Fibroblast of skin of right biceps (primary cell): ENCODE measurements at places on chromosomes 1 and 21.
A peak's percentile ranks its signal among the peaks of the same experiment; 100 is the strongest.

DNA sequence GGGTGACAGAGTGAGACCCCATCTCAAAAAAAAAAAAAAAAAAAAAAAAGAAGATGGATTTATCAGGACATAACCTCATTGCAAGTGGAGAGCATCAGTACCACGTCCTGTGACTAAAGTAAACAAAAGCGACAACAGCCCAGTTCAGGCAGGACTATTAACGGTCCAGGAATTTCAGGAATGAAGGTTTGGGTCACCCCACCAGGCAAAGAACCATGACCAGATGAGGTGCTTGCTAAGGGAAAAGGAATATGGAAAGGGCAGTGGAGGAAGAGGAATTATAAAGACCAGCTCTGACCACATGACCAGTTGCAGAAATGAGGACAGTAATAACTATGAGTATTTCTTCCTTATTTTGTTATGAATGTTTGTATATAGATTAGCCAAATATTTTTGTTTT is 35.4 kb upstream of the EIF4G3 start:
- DNase-seq = peak; percentile 33

- no peak for DNase-seq
Observed at GRCh38 chr1:41523071-41523470, 38.6 kb upstream of the EDN2 start.

GRCh38 chr1:158003406-158003800 is 10.0 kb downstream of the KIRREL1 start:
- DNase-seq = peak; percentile 34

DNA sequence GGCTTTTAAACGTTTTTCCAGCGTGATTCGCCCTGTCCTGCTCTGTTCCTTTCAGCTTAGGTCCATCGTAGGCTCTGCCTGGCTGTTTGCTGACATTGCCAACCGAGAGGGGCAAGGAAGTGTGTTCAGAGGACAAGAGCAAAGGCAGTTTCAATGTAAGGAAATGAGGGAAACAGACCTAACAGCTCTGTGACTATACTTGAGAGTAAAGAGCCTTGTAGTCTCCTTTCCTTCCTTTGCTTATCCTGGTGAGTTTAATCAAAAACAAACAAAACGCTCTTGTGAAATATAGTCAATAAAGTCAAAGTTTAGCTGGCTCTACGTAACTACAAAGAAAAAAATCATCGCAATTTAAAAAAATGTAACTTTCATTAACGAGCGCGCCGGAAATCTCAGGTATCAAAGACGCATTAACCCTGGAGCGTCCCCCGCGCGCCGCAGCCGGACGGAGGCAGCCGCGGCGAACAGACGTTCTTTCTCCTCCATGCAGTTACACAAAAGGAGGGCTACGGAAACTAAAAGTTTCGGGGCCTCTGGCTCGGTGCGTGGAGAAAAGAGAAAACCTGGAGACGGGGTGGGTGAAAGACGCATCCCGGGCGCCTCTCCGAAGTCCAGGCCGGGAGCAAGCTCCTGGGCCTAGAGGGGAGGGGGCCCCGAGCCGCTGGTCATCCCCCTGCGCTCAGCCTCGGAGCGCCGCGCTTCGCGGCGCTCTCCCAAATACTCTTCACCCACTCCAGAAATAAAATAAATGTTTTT is 617 bp upstream of the ADGRL2 start:
- peak; percentile 85 for DNase-seq

DNA sequence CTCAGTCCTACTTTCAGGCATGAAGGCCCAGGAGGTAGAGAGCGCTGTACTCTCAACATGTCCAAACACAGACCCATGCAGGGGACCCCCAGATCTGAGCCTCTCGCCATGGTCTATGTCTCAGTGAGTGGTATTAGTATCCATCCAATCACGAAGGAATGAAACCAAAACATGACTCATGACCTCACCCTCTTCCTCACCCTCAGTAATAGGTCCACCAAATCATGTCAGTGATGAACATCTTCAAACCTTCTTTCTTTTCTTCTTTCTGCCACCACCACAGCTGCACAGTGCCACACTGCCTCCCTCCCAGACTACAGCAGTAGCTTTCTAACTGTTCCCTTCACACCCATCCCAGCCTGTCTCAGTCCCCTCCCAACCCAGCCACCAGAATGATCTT is 16.8 kb downstream of the C1orf116 start:
- no peak for DNase-seq

DNA sequence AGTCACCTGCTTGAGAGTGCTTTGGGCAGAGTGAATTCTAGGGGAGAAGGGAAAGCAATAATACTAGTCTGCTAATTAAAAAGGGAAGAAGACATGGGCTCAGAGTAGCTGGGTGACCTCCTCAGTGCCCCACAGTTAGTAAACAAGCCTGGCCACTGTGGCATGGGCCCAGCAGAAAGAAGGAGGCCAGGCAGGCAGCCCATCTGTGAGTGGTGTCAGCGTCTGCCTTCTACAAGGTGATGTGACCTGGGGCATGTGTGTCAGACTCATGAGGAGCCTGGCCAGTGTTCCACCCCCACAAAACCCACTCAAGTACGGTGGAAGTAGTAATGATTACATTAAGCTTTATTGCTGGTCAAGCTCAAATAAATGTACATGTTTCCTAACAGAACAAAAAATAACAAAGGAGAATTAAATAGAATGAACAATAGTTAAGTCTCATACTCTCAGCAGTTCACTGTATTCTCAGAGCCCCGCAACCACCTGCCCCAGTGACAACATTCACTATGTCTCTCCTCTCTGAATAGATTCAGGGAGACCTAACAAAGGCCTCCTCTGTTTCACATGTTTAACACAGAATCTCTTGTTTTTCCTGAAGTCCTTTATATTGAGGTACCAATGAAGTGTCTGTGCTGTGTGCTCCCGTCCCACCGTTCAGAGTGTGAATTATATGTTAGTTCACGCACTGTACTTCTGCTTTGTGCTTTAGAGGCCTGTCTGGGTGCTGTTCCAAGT is 32.5 kb downstream of the SLC22A15 start:
- DNase-seq = no peak

- peak; percentile 43 for DNase-seq
Observed at GRCh38 chr1:208030288-208031091, 119.6 kb upstream of the CD34 start.

DNA sequence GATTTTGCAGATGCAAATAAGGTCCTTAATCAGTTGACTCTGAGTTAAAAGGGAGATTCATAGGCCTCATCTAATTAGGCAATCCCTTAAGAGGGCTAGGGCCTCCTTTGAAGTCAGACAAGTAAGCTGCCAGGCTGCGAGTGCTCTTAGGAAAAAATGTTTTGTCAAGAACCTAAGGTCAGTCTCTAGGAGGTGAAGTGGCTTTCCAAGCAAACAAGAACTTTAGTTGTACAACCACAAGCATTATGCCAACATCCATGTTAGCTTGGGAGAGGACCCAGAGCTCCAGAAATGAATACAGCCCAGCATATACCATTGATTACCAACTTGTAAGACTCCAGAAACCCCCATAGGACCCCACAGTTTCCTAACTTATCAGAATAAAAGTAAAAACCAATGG is 1366.2 kb downstream of the PLA2G4A start:
- DNase-seq = no peak

GRCh38 chr1:40363721-40364120 is 9.8 kb upstream of the SMAP2 start:
- DNase-seq = no peak

DNA sequence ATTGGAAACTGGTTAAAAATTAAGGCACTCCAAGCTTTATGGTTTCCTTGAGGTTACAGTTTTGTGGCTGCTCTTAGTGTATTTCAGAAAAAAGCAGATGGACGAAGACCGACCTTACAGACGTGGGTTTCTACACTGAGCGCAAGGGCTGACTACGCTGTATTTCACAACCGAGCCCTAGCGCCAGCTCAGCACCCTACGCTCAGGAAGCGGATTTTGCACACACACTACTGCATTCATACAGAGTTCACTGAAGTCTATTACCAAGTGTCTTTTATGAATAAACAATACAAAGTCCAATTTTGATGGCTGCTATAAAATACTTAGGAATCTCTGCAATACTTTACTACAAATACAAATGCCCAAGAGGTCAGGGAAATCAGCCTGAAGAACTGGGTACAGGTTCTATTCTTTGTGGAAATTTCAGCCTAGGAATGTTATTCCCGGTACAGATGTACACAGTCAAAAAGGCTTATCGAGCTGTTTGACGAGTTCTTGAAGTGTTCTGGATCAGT is 23.8 kb downstream of the PTTG1IP start:
- DNase-seq = no peak

DNA sequence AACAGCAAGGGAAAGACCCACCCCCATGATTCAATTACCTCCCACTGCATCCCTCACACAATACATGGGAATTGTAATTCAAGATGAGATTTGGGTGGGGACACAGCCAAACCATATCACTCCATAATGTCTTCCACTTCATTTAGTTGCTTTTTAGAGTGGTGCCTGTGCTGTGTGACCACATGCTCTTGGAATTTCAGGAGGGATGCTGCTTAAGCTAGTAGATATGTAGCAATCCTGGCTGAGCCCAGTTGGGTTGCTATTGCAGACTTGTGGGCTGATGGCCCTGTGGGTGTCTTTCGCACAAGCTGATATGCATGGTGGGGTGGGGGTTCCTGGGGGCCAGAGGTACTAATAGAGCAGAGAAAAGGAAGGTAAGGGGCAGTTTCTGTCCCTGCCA is 160.4 kb upstream of the SYT6 start:
- DNase-seq = peak; percentile 66

DNA sequence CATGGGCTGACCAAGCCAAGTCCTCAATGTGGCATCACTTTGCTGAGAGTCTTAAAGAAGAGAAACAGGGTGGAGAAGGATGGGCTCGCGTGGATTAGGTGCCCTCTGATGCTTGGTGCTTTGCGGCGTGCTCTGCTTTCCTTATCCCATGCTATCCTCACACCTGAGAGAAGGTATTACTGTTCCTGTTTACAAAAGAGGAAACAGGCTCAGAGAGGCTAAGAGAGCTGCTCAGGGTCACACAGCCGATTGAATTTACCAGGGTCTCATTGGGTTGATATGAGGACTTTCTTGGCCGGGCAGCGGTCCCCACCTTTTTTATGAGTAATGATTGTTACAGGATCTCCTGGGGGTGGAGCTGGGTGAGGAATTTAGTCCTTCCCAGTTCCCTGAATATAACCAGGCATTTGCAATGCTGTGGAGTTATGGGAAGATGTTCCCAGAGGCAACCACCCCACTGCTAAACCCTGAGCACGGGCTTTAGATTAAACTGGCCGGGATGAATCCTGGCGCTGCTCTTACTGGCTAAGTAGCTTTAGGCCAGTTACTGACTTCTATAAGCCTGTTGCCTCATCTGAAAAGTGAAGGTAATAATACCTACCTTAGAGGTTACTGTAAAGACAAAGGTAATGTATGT is 4.5 kb downstream of the ASCL5 start:
- DNase-seq = no peak

DNA sequence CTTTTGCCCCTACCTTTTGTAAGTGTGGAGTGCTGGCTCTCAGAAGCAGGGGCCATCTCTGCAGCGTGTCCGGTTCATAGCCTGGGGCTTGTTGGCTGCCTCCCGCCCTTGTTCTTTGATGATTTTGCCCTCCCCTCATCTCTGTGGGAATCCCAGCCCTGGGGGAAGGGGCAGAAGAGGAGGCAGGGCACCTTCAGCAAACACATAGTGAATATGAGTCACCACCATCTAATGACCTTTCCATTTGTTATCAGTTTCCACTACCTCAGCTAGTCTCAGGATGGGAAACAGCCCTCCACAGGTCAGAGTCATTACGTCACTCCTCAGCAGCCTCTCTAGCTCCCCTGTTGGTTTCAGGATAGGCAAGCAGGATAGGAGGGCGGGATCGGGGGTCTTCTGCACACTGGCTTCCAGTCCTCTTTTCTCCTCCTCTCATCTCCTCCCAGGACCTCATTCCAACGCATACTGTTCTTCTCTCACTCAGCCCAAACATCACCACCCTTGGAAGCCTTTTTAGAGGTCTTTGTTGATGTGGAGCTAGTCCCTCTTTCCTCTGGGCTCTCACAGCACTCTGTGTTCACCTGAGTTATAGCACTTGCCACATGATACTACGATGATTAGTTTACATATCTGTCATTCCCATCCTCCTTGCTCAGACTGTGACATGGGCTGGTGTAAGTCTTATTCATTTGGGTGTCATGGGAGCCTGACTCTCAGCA is 15.8 kb downstream of the GADD45A start:
- DNase-seq = peak; percentile 49

DNA sequence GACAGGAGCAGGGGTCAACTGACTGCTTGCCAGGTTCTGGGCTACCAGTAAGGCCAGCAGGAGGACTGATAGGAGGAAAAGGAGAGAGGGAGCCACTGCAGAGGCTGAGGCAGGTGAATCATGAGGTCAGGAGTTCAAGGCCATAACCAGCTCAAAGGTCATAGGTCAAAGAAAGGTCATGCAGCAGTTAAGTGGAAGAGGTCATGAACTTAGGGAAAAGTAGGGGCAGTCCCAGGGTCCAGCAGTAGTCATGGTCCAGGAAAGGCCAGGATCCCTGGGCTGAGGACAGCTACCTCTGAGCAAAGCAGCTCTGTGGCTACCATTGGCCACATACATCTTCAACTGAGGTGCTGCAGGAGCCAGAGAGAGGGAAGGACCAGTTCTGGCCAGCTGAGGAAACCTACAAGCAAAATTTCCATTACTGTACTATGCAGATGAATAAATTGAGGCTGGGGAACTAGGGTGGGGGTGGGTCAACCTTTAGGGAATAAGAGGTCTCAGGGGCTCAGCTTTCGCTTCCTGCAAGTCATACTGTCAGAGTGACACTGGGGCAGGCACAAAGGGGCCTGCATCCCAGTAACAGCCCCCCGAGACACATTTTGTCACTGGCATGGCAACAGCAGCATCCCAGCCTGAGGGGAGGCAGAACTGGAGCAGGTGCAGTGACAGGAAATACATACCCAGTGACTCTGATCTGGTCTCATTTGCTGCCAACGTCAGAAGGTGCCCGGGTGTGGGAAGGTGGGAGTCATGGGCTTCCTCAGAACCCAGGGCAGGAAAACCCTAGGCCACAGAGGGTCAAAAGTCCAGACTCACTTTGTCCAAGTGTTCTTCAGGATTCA is 5.2 kb upstream of the INPP5B start:
- no peak for DNase-seq

DNA sequence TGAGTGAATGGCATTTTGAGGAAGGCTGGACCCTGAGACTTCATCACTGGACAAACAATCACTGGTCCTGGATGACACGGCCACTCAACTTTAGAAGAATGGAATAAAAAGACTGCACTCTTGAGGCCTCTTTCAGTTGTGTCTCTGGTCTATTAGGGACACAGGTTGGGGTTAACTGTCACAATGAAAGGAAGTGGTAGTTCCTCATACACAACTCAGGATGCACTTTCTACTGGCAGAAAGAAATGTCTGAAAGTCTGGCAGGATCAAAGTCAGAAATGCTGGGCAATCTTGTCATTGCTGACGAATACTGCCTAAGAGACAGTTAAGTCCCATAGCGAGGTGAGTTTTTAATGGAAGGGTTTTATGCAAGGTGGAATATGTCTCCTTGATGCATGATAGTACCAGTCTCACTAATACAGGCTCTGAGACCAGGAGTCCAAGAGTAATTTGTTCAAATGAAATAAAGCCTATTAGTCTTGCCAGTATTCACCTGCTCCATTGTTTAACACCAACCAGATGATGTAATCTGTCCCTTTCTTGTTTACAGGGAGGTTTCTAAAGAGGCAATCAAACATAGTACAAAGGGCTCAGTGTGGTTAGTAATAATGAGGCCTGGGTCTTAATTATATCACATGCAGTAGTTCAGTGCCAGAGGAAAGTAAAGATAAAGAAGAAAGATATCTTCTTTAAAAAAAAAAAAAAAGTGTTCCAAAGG is 11.2 kb upstream of the RRP15 start:
- no peak for DNase-seq

- DNase-seq = peak; percentile 52
Observed at GRCh38 chr1:59263111-59263510, 33.8 kb upstream of the FGGY start.
